Neuronal stem cell (in vitro differentiated cells): ENCODE measurements at places on chromosomes 16 and 17.
A peak's percentile ranks its signal among the peaks of the same experiment; 100 is the strongest.

DNA sequence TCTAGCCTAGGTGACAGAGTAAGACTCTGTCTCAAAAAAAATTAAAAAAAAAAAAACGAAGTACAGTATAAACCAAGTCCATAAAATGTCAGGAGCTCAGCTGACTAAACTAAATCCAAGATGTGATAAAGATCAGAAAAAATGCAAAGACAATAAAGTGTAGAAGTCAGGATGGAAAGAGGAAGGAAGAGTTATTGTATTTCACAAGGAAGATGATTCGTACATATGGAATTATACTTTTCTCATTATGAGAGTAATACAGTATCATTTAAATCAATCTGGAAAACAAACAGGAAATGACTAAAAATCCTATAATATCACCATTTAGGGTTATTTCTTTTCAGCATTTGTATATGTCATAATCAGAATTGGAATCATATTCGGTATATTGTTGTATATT, 11.4 kb upstream of the APOH start:
- no peak for DNase-seq
- no peaks in the 10 kb centered on the region for H3K36me3 ChIP-seq
- H3K27me3 ChIP-seq: no peaks in the 10 kb centered on the region
- no peaks in the 10 kb centered on the region for H3K4me1 ChIP-seq

DNA sequence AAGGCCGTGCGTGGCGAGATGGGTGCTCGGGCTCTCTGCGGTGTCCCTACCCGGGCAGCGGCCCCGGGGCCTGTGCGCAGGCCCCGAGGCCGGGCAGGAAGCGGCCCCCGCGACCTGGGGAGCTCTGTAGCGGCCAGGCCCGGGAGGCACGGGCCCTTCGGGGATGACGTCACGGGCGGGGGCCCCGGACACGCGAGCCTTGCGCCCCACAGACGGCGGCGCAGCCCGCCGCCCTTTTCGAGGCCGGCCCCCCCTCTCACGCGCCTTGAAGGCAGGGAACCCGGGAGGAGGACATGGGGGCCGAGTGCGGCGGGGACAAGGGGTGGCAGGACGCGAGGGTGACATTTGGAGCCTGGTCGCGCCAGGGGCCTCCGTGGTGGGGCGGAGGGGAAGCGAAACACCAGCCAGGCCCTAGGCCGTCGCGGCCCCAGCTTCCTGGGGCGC, 1.1 kb downstream of the RAI1 start:
- peaks cover 41% of the 10 kb centered on the region for H3K4me1 ChIP-seq
- no peak for DNase-seq
- peak overlapping the region; percentile 84 for H3K4me3 ChIP-seq
- peaks cover 13% of the 10 kb centered on the region for H3K36me3 ChIP-seq

GRCh38 chr17:21125862-21126261, 902 bp upstream of the DHRS7B start:
- no peaks in the 10 kb centered on the region for H3K27me3 ChIP-seq
- no peak overlapping the region for H3K27ac ChIP-seq
- no peak for DNase-seq
- no peak overlapping the region for H3K4me3 ChIP-seq

GRCh38 chr17:63579633-63580032, 21.1 kb upstream of the TACO1 start:
- H3K27me3 ChIP-seq: no peaks in the 10 kb centered on the region
- DNase-seq: no peak
- H3K36me3 ChIP-seq: peaks cover 67% of the 10 kb centered on the region
- no peaks in the 10 kb centered on the region for H3K4me1 ChIP-seq

GRCh38 chr16:23131931-23132621, 17.2 kb downstream of the USP31 start:
- DNase-seq: no peak
- no peaks in the 10 kb centered on the region for H3K27me3 ChIP-seq
- no peak overlapping the region for H3K4me3 ChIP-seq
- peaks cover 12% of the 10 kb centered on the region for H3K4me1 ChIP-seq

GRCh38 chr17:59342681-59343131, 11.3 kb downstream of the YPEL2 start:
- no peak overlapping the region for H3K4me3 ChIP-seq
- H3K27ac ChIP-seq: no peak overlapping the region
- DNase-seq: no peak

GRCh38 chr17:13544292-13544691, 57.4 kb downstream of the HS3ST3A1 start:
- no peaks in the 10 kb centered on the region for H3K27me3 ChIP-seq
- no peak overlapping the region for H3K4me3 ChIP-seq
- no peaks in the 10 kb centered on the region for H3K36me3 ChIP-seq
- H3K4me1 ChIP-seq: peaks cover 6% of the 10 kb centered on the region
- DNase-seq: no peak

DNA sequence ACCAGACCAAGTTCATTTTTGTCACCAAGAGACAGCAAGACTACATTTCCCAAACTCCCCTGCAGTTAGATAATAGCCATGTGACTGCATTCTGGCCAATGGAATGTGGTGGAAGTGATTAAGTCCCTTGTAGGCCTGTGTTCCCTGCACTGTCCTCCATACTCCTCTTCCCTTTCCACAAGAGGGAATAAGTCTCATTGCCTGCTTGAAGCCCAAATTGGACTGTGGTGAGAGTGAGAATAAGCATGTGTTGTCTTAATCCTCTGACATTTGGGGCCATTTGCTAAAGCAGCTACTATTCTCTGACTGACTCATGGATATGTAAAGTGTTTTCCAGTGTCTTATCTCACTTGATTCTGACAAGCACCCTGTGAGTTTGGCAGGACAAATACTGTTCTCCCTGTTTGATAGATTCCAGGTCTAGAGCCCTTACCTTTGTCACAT, 20.7 kb downstream of the PIK3R6 start:
- H3K36me3 ChIP-seq: no peaks in the 10 kb centered on the region
- no peaks in the 10 kb centered on the region for H3K4me1 ChIP-seq
- H3K4me3 ChIP-seq: no peak overlapping the region
- no peak overlapping the region for H3K27ac ChIP-seq
- DNase-seq: peak; percentile 27

GRCh38 chr17:63285551-63285950, 160.6 kb downstream of the CYB561 start:
- no peak for DNase-seq
- H3K4me3 ChIP-seq: no peak overlapping the region
- no peaks in the 10 kb centered on the region for H3K36me3 ChIP-seq

- peaks cover 7% of the 10 kb centered on the region for H3K4me1 ChIP-seq
- H3K27ac ChIP-seq: no peak overlapping the region
- no peaks in the 10 kb centered on the region for H3K36me3 ChIP-seq
- no peak for DNase-seq
- H3K4me3 ChIP-seq: peak overlapping the region; percentile 12
Observed at GRCh38 chr17:81959362-81960129, 1.4 kb downstream of the NOTUM start.

GRCh38 chr16:81748476-81749198, 30.5 kb upstream of the PLCG2 start:
- H3K27ac ChIP-seq: no peak overlapping the region
- H3K36me3 ChIP-seq: no peaks in the 10 kb centered on the region
- H3K4me3 ChIP-seq: no peak overlapping the region
- H3K27me3 ChIP-seq: no peaks in the 10 kb centered on the region

GRCh38 chr17:41678411-41678906, 10.2 kb upstream of the EIF1 start:
- no peak overlapping the region for H3K4me3 ChIP-seq
- no peak overlapping the region for H3K27ac ChIP-seq
- no peak for DNase-seq
- peaks cover 7% of the 10 kb centered on the region for H3K4me1 ChIP-seq
- H3K27me3 ChIP-seq: no peaks in the 10 kb centered on the region
- no peaks in the 10 kb centered on the region for H3K36me3 ChIP-seq

- H3K36me3 ChIP-seq: no peaks in the 10 kb centered on the region
- DNase-seq: no peak
- H3K27ac ChIP-seq: no peak overlapping the region
- peaks cover 22% of the 10 kb centered on the region for H3K27me3 ChIP-seq
Observed at GRCh38 chr17:44912763-44913544, 2.3 kb downstream of the GFAP start.

DNA sequence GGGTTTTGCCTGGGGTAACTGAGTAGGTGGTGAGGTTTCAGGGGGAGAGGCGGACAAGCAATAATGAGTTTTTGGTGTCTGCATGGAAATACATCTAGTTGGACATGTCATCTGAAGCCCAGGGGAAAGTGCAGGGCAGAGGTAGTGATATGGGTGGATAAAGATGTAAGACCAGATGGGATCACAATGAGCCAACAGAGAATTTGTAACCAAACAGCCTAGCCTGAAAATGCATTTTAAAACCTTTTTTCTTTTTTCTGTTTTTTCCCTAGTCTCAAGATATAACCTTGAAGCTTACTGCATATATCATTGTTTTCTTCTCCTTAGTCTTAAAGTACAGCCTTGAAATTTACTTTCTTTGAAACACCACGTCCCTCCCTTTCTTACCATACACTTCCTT, 3.7 kb upstream of the ZNF19 start:
- no peaks in the 10 kb centered on the region for H3K36me3 ChIP-seq
- H3K4me1 ChIP-seq: no peaks in the 10 kb centered on the region
- no peak for DNase-seq
- H3K4me3 ChIP-seq: no peak overlapping the region
- no peak overlapping the region for H3K27ac ChIP-seq
- no peaks in the 10 kb centered on the region for H3K27me3 ChIP-seq

DNA sequence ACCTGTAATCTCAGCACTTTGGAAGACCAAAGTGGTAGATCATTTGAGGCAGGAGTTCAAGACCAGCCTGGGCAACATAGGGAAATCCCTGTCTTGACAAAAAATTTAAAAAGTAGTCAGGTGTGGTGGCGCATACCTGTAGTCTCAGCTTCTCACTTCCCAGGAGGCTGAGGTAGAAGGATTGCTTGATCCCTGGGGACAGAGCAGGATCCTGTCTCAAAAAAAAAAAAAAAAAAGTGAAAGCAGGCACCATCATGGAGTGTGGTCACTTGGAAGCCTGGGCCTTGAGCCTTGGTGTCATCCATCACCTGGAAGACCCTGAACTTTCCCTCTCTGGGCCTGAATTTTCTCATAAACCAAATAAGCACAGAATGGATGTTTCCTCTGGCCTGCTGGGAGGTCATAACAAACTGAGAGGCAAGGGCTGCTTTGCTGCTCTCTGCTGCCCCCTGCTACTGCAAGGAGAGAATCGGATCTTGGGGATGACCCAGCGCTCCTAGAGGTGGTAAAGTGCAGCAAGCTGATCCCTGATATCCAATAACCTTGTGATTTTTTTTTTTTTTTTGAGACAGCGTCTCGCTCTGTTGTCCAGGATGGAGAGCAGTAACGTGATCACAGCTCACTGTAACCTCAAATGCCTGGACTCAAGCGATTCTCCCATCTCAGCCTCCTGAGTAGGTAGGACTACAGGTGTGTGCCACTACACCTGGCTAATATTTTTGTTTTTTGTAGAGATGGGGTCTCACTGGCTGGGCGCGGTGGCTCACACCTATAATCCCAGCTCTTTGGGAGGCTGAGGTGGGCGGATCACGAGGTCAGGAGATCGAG, 75.9 kb upstream of the RNU2-1 start:
- H3K27me3 ChIP-seq: no peaks in the 10 kb centered on the region
- no peaks in the 10 kb centered on the region for H3K4me1 ChIP-seq
- H3K4me3 ChIP-seq: no peak overlapping the region
- no peak for DNase-seq
- no peaks in the 10 kb centered on the region for H3K36me3 ChIP-seq
- H3K27ac ChIP-seq: no peak overlapping the region

- peaks cover 1% of the 10 kb centered on the region for H3K4me1 ChIP-seq
- H3K27me3 ChIP-seq: no peaks in the 10 kb centered on the region
- H3K4me3 ChIP-seq: no peak overlapping the region
- H3K27ac ChIP-seq: no peak overlapping the region
Observed at GRCh38 chr16:74279805-74280204, 16.8 kb upstream of the PSMD7 start.

GRCh38 chr17:34755981-34756636, 176.7 kb downstream of the TMEM132E start:
- H3K27me3 ChIP-seq: no peaks in the 10 kb centered on the region
- H3K4me3 ChIP-seq: no peak overlapping the region
- no peak overlapping the region for H3K27ac ChIP-seq
- H3K36me3 ChIP-seq: no peaks in the 10 kb centered on the region
- peaks cover 17% of the 10 kb centered on the region for H3K4me1 ChIP-seq

GRCh38 chr17:7491583-7491982, 7.4 kb downstream of the POLR2A start:
- no peak overlapping the region for H3K27ac ChIP-seq
- H3K36me3 ChIP-seq: peaks cover 16% of the 10 kb centered on the region
- DNase-seq: no peak
- H3K4me3 ChIP-seq: no peak overlapping the region
- no peaks in the 10 kb centered on the region for H3K27me3 ChIP-seq

- H3K4me3 ChIP-seq: no peak overlapping the region
- no peak overlapping the region for H3K27ac ChIP-seq
- peaks cover 39% of the 10 kb centered on the region for H3K27me3 ChIP-seq
- H3K4me1 ChIP-seq: peaks cover 4% of the 10 kb centered on the region
Observed at GRCh38 chr17:31553506-31553905, 162.0 kb downstream of the RAB11FIP4 start.
